Activated T-helper 1 cell treated with anti-CD3 and anti-CD28 coated beads, Interleukin-12 subunit alpha, Interleukin-12 subunit beta, Interleukin-2, Interleukin-4 antibody, amounts not matched to agents 30 ng/mL and 10 ng/mL and 1 ng/mL, durations not matched to agents 14 hours and 24 hours and 36 hours (primary cell): ENCODE measurements at places on chromosomes 5 and 9. TPM values are rescaled to one million over a fixed set of nuclear protein-coding genes. Genes with fewer than 3 reads are reported as not detected.

The PCDHGB7 gene
- 0.13 TPM in 1 of 2 replicates, not detected in the other for total RNA-seq

The FOXD4L3 gene
- total RNA-seq, result 0.17 TPM in 1 of 2 replicates, not detected in the other

The POLR3G gene
- total RNA-seq, result 18.4 and 22.1 TPM in 2 replicates

The SELENOP gene
- total RNA-seq, result not detected in 2 replicates

The POLK gene
- 38.0 and 40.4 TPM in 2 replicates for total RNA-seq

DNA sequence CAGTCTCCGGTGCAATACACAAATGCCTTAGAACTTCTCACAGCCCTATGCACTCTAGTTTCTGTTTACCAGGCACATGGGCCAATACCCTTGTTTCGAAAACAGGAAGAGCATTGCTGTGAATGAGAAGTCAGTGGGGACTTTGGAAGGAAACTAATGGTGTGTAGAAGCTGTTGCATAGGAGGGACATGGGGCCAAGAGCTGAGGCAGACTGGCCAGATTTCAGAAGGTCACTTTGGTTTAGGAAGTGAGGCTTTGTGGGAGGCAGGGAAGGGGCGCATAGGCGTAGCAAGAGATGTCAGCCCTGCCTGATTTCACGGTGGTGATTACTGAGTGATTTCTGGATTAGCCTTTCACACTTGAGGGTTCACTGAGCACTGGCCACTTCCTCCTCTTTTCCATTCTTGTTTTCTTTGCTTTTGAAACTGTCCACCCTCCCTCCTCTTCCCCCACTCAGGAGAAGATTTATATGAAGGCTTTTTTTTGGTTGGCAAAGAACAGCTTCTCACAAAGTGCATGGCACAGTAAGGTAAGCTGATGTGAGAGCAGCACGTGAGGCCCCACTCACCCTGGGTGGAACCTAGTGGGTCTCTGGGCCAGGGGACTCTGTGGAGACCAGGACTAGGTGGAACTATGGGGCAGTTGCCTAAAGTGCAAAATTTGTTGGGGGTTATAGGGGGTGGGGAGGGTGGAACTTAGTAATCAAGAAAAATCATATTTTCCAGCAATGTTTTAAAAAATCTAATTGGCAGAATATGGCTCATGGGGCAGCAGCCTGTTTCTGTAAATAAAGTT, 6.1 kb upstream of the TMEM252 start:
- H3K27me3 ChIP-seq, result peaks cover 10% of the 10 kb centered on the region
- H3K36me3 ChIP-seq, result no peaks in the 10 kb centered on the region
- H3K4me1 ChIP-seq, result peaks cover 10% of the 10 kb centered on the region
- no peak overlapping the region for H3K4me3 ChIP-seq
- DNase-seq, result no peak

DNA sequence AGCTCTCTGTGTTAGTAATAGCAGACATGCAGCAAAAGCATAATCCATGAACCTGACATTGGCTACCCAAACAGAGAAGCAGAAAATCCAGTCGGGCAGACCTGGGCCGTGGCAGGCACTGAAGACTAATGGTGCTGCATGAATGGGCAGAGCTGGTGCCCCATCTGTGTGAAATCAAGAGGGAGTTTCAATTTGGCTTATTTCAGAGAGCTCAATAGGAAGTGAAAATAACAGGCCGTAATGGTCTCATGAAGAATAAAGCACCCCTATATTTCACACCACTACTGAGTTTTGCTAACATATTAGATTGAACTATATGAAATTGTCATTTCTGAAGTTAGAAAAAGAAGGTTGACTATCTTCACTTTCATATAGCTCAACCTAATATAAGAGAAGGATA, 149.7 kb downstream of the ENC1 start:
- no peak overlapping the region for H3K4me3 ChIP-seq
- H3K36me3 ChIP-seq, result no peaks in the 10 kb centered on the region
- H3K27me3 ChIP-seq, result peaks cover 20% of the 10 kb centered on the region
- no peak for DNase-seq

DNA sequence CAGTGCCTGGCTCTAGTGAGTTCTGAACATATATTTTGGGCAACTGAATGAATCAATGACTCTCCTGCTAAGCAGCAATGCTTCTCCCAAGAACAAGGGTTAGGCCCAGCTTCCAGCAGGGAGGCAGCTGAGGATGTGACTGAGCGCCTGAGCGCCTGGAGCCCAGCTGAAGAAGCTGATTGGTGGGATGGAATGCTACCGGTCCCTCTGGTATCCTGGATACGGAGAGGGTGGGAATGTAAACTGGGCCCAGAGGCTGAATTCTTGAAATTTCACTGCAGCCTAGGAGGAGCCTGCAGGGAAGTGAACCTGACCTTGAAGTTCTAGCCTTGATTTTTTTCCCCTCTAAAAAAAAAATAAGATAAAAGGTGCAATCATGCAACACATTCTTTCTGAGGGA, 43.2 kb downstream of the WWC1 start:
- H3K27ac ChIP-seq, result no peak overlapping the region
- peaks cover 7% of the 10 kb centered on the region for H3K27me3 ChIP-seq
- no peaks in the 10 kb centered on the region for H3K4me1 ChIP-seq
- no peaks in the 10 kb centered on the region for H3K36me3 ChIP-seq

DNA sequence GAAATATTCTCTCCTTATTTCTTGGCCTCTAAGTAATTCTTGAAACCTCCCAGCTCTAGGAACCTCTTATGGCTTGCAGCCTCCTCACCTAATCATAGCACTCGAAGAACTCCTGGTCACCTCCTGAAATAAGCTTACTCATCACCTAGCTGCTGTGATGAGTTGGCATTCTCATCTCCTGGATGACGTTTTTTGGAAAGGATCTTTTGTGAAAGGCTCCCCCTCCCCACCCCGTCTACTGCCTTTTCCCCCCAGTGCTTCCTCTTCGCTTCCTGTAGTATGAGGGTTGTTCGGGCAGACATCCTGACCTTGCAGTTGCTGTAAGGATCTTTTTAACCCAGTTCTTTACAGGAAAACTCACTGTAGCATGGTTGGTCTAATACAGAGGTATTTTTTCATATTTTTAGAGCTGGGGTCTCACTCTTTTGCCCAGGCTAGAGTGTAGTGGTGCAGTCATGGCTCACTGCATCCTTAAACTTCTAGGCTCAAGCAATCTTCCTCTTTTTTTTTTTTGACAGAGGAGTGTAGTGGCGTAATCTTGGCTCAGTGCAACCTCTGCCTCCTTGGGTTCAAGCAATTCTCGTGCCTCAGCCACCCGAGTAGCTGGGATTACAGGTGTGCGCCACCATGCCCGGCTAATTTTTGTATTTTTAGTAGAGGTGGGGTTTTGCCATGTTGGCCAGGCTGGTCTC, 41.8 kb downstream of the ARHGAP26 start:
- DNase-seq, result no peak
- no peaks in the 10 kb centered on the region for H3K27me3 ChIP-seq
- H3K4me3 ChIP-seq, result no peak overlapping the region
- peaks cover 9% of the 10 kb centered on the region for H3K36me3 ChIP-seq

DNA sequence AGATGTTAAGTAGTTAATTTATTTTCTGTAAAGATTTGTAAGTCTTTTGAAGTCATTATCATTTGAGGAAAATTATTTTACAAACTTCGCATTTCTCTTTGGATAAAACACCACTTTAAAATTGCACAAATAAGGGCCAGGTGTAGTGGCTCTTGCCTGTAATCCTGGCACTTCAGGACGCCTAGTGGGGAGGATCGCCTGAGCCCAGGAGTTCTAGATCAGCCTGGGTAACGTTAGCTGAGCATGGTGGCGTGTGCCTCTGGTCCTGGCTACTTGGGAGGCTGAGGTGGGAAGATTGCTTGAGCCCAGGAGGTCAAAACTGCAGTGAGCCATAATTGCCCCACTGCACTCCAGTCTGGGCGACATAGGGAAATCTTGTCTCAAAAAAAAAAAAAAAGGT, 185.5 kb downstream of the KDM4C start:
- peaks cover 10% of the 10 kb centered on the region for H3K4me1 ChIP-seq
- H3K27ac ChIP-seq, result no peak overlapping the region
- H3K4me3 ChIP-seq, result no peak overlapping the region
- peaks cover 9% of the 10 kb centered on the region for H3K36me3 ChIP-seq
- no peaks in the 10 kb centered on the region for H3K27me3 ChIP-seq
- DNase-seq, result no peak

- H3K27me3 ChIP-seq, result peaks cover 5% of the 10 kb centered on the region
- no peak overlapping the region for H3K4me3 ChIP-seq
- H3K27ac ChIP-seq, result no peak overlapping the region
- H3K36me3 ChIP-seq, result no peaks in the 10 kb centered on the region
Measured at GRCh38 chr9:4604678-4605095, 57.4 kb upstream of the PLPP6 start.

DNA sequence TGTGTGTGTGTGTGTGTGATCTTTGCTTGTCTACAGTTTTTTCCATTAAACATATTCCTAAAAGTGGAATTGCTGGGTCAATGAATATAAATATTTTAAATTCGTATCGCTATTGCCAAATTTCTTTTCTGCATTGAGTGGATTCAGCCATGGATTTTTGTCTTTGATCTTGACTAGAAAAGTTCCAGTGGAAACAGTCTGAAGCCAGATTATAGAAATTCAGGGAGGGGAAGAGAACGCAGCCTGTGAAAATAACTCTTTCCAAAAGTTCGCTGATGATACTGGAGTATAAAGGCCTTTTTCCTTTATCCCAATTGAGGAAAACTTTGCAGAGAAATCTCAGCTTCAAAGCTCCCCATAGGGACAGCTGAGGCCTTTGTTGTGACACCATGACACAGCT, 292.3 kb upstream of the CD180 start:
- no peak for DNase-seq
- peaks cover 3% of the 10 kb centered on the region for H3K27me3 ChIP-seq
- H3K27ac ChIP-seq, result no peak overlapping the region
- no peak overlapping the region for H3K4me3 ChIP-seq

- peaks cover 3% of the 10 kb centered on the region for H3K36me3 ChIP-seq
- H3K4me3 ChIP-seq, result no peak overlapping the region
- no peak overlapping the region for H3K27ac ChIP-seq
- no peak for DNase-seq
Measured at GRCh38 chr5:65876496-65876895, 49.9 kb upstream of the ERBIN start.

DNA sequence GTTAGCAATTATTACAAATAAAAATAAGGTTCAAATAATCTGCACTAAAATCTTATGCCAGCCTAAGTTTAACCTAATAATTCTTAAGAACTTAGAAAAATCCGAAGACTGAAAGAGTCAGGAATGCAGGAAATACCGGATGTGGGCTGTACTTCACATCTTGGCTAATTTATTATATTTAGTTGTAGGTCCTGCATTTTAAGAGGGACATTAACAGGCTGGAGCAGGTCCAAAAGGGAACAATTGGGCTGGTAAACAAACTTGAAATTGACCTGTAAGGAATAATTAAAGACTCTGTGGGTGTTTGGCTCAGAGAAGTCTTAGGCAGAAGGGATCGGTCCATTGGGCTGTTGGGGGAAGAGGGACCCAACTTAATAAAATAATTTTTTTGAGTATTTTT, 18.4 kb downstream of the GLRA1 start:
- peaks cover 3% of the 10 kb centered on the region for H3K27me3 ChIP-seq
- no peak for DNase-seq
- no peak overlapping the region for H3K4me3 ChIP-seq

DNA sequence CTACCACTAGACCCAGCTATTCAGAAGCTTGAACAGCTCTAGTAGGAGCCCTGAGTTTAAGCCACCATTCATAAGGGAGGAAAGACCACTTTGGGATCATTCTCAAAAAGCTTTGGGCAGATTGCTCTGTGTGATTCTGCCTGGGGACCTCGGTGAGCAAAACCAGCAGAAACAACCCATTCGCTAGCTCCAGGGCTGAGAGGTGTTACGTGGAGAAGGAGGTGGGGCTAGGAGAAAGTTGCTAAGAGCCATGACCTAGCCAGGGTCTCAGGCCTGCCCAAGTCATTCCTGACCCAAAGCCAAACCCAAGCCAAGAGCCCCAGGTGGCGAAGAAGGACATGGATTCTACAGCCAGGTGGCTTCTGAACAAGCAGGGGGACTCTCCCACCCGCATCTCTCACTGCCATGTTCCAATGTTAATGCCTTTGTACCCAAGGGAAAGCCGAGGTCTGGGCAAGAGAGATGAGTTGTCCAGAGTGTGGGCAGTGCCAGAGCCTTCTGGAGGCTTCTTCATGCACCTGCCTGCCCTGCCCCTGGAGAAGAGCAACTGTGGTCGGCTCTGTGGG, 4.0 kb upstream of the BARHL1 start:
- H3K27ac ChIP-seq, result no peak overlapping the region
- DNase-seq, result no peak
- H3K27me3 ChIP-seq, result peaks cover 73% of the 10 kb centered on the region
- no peaks in the 10 kb centered on the region for H3K4me1 ChIP-seq
- H3K36me3 ChIP-seq, result peaks cover 1% of the 10 kb centered on the region
- H3K4me3 ChIP-seq, result no peak overlapping the region

GRCh38 chr5:79759848-79760247, 70.2 kb downstream of the CMYA5 start:
- no peaks in the 10 kb centered on the region for H3K27me3 ChIP-seq
- H3K4me1 ChIP-seq, result no peaks in the 10 kb centered on the region

GRCh38 chr5:14628346-14628745, 36.2 kb upstream of the OTULIN start:
- H3K36me3 ChIP-seq, result peaks cover 2% of the 10 kb centered on the region
- no peak overlapping the region for H3K4me3 ChIP-seq
- peaks cover 3% of the 10 kb centered on the region for H3K27me3 ChIP-seq
- H3K4me1 ChIP-seq, result no peaks in the 10 kb centered on the region
- peak; percentile 41 for DNase-seq

- H3K4me1 ChIP-seq, result no peaks in the 10 kb centered on the region
- H3K4me3 ChIP-seq, result no peak overlapping the region
- no peak overlapping the region for H3K27ac ChIP-seq
- H3K36me3 ChIP-seq, result peaks cover 24% of the 10 kb centered on the region
Measured at GRCh38 chr9:92360083-92360482, 34.3 kb downstream of the CENPP start.

DNA sequence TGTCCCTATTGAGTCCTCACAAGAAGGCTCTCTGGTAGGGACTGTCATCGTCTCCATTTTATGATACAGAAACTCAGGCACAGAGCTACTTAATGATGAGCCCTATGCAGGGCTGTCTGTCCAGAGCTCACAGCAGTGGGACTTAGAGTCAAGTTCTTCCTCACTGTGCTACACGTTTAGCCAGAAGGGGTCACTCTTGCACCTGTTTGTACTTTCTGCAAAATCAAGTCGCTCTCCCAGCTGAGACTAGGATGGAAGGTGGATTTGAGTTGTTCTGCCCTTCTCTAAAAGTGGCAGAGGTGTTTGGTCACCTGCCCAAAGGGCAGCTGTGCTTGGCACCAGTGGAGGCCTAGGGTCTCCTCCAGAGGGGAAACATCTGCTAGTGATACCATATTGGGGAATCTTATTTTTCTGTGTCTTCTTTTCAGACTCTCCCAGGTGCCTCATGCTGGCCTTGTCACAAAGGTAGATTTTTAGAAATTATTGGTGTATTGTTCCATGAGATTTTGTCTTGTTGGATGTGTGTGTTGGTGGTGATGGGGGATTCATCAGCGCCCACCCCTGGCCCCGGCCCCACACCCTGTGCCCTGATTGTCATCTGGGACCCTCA, 104.2 kb downstream of the PPARGC1B start:
- H3K4me1 ChIP-seq, result peaks cover 13% of the 10 kb centered on the region
- H3K4me3 ChIP-seq, result no peak overlapping the region
- no peaks in the 10 kb centered on the region for H3K36me3 ChIP-seq
- no peaks in the 10 kb centered on the region for H3K27me3 ChIP-seq
- peak; percentile 50 for DNase-seq

- H3K36me3 ChIP-seq, result no peaks in the 10 kb centered on the region
- DNase-seq, result no peak
- H3K27ac ChIP-seq, result no peak overlapping the region
- no peaks in the 10 kb centered on the region for H3K4me1 ChIP-seq
Measured at GRCh38 chr5:102654559-102655349, 100.4 kb upstream of the PAM start.

- no peaks in the 10 kb centered on the region for H3K4me1 ChIP-seq
- H3K27me3 ChIP-seq, result no peaks in the 10 kb centered on the region
- H3K36me3 ChIP-seq, result no peaks in the 10 kb centered on the region
- H3K4me3 ChIP-seq, result no peak overlapping the region
- no peak overlapping the region for H3K27ac ChIP-seq
- no peak for DNase-seq
Measured at GRCh38 chr5:18305288-18305924, 671.1 kb downstream of the TAF11L14 start.
